Activated naive CD8-positive, alpha-beta T cell treated with anti-CD3 and anti-CD28 coated beads for 36 hours (primary cell): ENCODE measurements at places on chromosomes 5 and 9.

DNA sequence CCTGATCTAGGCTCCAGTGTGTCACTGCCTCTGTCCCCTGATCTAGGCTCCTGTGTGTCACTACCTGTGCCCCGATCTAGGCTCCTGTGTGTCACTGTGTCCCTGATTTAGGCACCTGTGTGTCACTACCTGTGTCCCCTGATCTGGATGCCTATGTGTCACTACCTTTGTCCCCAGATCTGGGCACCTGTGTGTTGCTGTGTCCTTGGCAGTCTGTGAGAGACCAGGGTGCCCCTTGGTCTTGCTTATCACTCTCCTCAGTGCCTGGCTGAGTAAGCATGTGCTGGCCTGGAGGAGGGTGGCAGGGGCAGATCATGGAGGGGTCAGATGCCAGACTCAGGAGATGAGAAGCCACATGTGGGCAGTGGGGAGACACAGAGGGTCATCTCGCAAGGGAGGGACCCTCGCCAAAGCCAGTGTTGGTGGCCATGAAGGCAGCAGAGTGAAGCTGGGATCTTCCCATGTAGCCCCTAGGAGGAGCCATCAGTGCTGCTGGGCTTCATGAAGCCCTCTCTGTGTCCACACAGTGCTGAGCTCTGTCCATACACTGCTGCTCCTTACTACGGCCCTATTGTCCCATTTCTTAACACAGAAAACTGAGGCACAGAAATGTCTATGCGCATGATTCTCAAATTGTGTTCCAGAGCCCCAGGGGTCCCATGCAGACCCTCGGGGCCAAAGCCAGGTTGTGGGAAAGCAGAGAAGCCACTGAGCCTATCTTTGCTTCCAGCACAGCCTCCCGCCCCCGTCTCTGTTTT is 15.5 kb downstream of the OLFML2A start:
- peaks cover 24% of the 10 kb centered on the region for H3K27me3 ChIP-seq
- no peaks in the 10 kb centered on the region for H3K4me1 ChIP-seq
- no peaks in the 10 kb centered on the region for H3K36me3 ChIP-seq
- H3K27ac ChIP-seq, result no peak overlapping the region
- H3K4me3 ChIP-seq, result no peak overlapping the region

- H3K4me3 ChIP-seq, result no peak overlapping the region
- no peaks in the 10 kb centered on the region for H3K4me1 ChIP-seq
- H3K36me3 ChIP-seq, result no peaks in the 10 kb centered on the region
- H3K27ac ChIP-seq, result no peak overlapping the region
- DNase-seq, result no peak
These were observed 179.0 kb upstream of the PITX1 start for GRCh38 chr5:135213027-135213386.

DNA sequence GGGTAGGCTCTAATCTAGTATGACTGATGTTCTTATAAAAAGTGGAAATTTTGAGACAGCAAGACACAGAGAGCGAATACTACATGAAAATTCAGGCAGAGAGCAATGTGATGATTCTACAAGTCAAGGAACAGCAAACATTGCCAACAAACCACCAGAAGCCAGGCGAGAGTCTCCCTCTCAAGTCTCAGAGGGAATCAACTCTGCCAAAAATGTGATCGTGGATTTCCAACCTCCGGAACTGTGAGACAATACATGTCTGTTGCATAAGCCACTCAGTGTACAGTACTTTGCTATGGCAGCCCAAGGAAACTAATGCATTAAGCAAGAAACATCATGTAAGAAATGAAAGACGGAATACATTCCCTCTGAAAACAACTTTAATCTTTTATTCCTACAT is 52.1 kb upstream of the CCNG1 start:
- H3K4me3 ChIP-seq, result no peak overlapping the region
- H3K27me3 ChIP-seq, result peaks cover under 1% of the 10 kb centered on the region
- no peak for DNase-seq
- H3K4me1 ChIP-seq, result no peaks in the 10 kb centered on the region
- no peaks in the 10 kb centered on the region for H3K36me3 ChIP-seq

- H3K36me3 ChIP-seq, result no peaks in the 10 kb centered on the region
- H3K4me1 ChIP-seq, result no peaks in the 10 kb centered on the region
- no peak overlapping the region for H3K27ac ChIP-seq
- DNase-seq, result no peak
These were observed 20.3 kb downstream of the MEF2C start for GRCh38 chr5:88862547-88863175.

GRCh38 chr9:13470836-13471235 is 191.3 kb upstream of the MPDZ start:
- no peaks in the 10 kb centered on the region for H3K27me3 ChIP-seq
- H3K36me3 ChIP-seq, result no peaks in the 10 kb centered on the region
- no peaks in the 10 kb centered on the region for H3K4me1 ChIP-seq
- no peak overlapping the region for H3K4me3 ChIP-seq
- no peak overlapping the region for H3K27ac ChIP-seq

DNA sequence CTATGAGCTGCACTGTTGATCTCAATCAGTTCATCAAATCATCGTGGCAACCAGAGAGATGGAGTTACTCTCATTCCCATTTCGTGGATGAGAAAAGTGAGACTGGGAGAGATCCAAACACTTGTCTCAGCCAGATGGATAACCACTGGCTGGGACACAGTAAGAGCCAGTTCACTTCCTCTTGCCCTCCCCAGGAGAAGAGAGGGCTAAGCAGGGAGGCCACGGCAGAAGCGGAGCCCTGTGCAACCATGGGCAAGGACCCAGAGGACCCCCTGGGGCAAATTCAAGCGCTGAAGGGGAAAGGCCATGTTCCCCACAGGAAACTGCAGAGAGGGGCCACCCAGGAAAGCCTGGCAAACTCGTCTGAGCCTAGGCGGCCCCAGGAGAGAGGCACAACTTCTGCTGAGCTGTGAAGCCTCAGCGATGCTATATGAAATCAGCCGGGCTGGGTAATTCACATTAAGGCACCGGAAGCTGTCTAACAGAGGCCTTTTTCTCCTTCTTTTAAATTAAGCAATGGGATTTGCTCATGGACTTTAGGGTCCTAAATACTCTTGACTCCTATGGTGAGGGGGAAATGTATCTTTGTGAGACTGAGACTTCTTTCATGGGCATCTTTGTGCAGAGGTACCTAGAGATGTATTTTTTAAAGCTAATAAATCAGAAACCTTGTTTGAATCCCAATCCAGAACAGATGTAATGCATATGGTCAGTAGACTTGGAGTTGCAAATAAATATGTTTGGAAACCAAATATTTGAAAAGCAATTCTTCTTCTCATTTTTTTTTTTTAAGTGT is 137.1 kb upstream of the SMIM23 start:
- DNase-seq, result no peak
- H3K4me3 ChIP-seq, result no peak overlapping the region
- no peak overlapping the region for H3K27ac ChIP-seq
- no peaks in the 10 kb centered on the region for H3K36me3 ChIP-seq
- no peaks in the 10 kb centered on the region for H3K4me1 ChIP-seq
- H3K27me3 ChIP-seq, result peaks cover 3% of the 10 kb centered on the region

- no peak overlapping the region for H3K4me3 ChIP-seq
- no peaks in the 10 kb centered on the region for H3K27me3 ChIP-seq
- no peak for DNase-seq
- H3K4me1 ChIP-seq, result no peaks in the 10 kb centered on the region
- no peak overlapping the region for H3K27ac ChIP-seq
- H3K36me3 ChIP-seq, result no peaks in the 10 kb centered on the region
These were observed 641.3 kb upstream of the KLF4 start for GRCh38 chr9:108130905-108131304.

DNA sequence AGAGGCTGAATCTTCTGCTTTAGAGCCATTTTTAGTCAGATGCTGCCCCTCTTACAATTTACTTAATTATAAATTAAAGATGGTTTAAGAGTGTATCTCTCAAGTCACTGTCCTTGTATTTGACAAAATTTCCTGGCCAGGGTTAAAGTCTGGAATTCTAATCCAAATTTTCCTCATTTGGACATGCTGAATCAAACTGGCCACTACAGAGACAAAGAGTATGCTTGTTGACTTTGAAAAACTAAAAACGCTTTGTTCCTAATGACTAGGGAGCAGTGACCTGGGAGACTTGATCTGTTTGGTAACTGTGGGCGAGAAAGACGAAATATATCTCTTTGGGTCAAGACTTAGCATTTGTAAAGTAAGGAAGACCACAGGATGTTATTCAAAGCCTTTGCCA is 303.2 kb downstream of the ZSWIM6 start:
- no peak overlapping the region for H3K4me3 ChIP-seq
- no peaks in the 10 kb centered on the region for H3K36me3 ChIP-seq
- no peak overlapping the region for H3K27ac ChIP-seq
- no peaks in the 10 kb centered on the region for H3K4me1 ChIP-seq

DNA sequence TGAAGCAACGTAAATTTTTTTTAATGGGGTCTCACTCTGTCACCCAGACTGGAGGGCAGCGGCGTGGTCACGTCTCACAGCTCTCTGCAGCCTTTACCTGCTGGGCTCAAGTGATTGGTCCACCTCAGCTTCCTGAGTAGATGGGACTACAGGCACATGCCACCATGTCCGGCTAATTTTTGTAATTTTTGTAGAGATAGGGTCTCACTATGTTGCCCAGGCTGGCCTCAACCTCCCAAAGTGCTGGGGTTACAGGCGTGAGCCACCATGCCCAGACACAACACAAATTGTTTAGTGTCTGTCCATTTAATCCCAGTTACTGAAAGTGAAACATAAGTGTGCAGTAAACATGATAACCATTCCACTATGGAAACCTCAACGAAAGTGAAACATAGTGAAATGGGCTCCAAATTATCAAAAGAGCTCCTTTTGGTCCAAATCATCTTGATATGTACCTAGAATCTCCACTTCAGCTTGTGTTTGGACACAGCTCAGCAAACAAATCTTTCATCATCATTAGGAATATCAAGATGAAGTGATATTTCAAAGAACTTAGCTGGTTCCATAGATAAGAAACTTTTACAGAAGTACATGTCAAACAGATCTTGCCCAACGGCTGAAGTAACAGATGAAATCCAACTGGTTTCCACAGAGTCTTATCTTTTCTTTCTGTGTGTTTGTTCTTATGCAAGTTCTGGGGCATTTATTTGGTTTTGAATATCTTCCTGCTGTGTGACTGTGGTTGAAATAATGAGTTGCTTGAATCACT is 41.2 kb upstream of the PLPP1 start:
- no peak overlapping the region for H3K4me3 ChIP-seq
- H3K36me3 ChIP-seq, result no peaks in the 10 kb centered on the region

DNA sequence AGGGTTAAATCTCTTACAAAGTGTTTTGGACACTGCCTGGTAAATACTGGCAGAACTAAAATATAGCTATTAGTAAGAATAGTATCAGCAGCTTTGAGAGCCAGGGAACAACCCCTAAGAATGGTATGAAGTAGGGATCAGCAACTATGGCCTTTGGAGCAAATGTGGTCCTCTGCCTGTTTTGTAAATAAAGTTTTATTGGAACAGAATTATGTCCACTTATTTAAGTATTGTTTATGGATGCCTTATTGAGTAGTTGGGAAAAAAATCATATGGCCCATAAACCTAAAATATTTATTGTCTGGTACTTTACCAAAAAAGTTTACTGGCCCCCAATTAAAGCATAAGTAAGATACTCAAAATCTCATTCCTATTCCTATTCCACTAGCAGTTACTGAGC is 182.2 kb downstream of the PALM2AKAP2 start:
- H3K4me3 ChIP-seq, result no peak overlapping the region
- no peak for DNase-seq

- DNase-seq, result no peak
- no peak overlapping the region for H3K27ac ChIP-seq
- H3K27me3 ChIP-seq, result no peaks in the 10 kb centered on the region
- no peaks in the 10 kb centered on the region for H3K36me3 ChIP-seq
- peaks cover 16% of the 10 kb centered on the region for H3K4me1 ChIP-seq
- no peak overlapping the region for H3K4me3 ChIP-seq
These were observed 6.4 kb upstream of the NOTCH1 start for GRCh38 chr9:136552117-136552703.

GRCh38 chr9:122261469-122261881 is 3.2 kb downstream of the RBM18 start:
- peaks cover 20% of the 10 kb centered on the region for H3K36me3 ChIP-seq
- DNase-seq, result no peak
- H3K27me3 ChIP-seq, result no peaks in the 10 kb centered on the region
- H3K27ac ChIP-seq, result no peak overlapping the region
- peaks cover 42% of the 10 kb centered on the region for H3K4me1 ChIP-seq
- no peak overlapping the region for H3K4me3 ChIP-seq

DNA sequence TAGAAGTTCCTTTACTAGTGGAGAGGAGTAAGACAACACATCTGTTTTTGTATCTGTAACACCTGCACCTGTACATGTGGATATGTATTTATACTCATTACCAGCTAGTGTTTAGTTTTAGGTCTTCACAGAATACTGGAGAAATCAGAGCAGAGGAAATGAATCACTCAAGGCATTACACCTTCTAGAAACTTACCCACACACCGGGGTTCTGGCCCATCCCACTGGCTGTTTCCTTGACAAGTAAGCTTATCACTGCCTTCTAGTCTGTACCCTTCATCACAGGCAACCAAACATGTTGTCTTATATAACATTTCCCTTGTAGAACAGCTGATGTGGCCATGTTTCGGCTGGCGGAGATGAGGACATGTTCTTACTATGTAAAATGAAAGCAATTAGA is 76.7 kb downstream of the SVEP1 start:
- DNase-seq, result no peak
- H3K36me3 ChIP-seq, result no peaks in the 10 kb centered on the region
- no peaks in the 10 kb centered on the region for H3K4me1 ChIP-seq
- no peak overlapping the region for H3K4me3 ChIP-seq

DNA sequence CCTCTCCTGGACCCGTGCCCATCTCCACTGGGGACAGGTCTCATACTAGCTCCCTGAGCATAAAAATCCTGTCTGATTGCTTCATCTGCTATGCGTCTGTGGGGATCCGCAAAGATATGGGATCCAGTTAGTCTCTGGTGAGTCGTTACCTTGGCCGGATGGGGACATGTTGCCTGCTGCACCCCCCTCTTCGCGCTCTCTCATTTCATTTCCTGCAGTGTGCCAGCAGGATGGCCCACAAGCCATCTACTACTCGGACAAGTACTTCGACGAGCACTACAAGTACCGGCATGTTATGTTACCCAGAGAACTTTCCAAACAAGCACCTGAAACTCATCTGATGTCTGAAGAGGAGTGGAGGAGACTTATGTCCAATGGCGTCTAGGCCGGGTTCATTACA is 17.0 kb upstream of the CEP78 start:
- H3K36me3 ChIP-seq, result no peaks in the 10 kb centered on the region
- no peaks in the 10 kb centered on the region for H3K4me1 ChIP-seq

DNA sequence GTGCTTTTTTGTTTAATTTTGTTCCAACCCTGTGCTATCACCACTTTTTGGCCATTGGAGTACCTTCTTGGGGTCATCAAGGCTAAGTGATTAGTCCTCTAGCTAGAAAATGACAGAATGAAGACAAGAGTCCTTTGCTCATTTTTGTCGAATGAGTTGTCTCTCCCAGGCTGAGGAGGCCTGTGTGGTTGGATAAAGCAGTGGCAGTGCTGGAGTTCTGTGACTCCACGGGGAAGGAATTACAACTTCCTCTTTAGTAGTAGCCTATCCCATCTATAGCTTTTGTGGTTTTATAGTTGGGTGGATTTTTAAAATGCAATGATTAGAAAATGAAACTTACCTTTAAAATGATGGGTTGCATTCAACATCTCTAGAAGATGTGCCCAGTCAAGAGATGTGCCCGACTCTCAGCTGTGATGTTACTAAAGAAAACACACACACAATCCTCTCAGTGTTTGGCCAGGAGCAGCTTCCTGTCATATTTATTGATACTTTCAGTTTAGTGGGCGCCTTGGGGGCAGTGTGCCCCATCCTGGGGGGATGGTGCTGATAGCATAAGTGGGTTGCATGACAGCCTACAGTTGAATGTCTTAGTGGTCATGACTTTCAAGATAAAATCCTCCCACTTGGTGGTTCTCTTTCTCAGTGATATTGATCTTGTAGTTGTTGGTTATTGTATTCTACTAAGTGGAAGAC is 11.9 kb downstream of the OTULINL start:
- peaks cover 46% of the 10 kb centered on the region for H3K36me3 ChIP-seq
- peak overlapping the region; percentile 53 for H3K4me3 ChIP-seq
- peaks cover 90% of the 10 kb centered on the region for H3K4me1 ChIP-seq
- H3K27ac ChIP-seq, result peak overlapping the region; percentile 95
- H3K27me3 ChIP-seq, result no peaks in the 10 kb centered on the region
